ENCODE measurements at places on chromosomes 12 and 14.

DNA sequence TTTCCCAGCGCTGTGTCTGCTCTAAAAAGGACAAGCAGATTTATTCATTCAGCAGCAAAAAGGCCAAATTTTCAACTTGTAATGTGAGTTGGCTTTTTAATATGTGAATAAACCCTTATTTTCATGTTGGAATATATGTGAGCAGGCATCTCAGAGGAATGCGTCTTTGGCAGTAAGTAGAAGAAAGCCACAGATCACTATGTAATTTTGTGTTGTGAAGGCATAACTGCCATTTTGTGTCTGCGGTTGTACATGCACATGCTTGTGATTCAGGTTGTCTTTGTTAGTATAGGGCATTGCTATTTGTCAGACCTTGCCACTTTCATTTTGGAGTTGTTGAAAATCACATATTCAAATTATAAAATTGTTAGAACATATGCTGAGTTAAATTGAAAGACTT, 398.8 kb upstream of the RGS6 start:
- DNase-seq, result no peak

- DNase-seq, result no peak
Measured at GRCh38 chr14:65028937-65029336, 42.2 kb downstream of the FNTB start.

DNA sequence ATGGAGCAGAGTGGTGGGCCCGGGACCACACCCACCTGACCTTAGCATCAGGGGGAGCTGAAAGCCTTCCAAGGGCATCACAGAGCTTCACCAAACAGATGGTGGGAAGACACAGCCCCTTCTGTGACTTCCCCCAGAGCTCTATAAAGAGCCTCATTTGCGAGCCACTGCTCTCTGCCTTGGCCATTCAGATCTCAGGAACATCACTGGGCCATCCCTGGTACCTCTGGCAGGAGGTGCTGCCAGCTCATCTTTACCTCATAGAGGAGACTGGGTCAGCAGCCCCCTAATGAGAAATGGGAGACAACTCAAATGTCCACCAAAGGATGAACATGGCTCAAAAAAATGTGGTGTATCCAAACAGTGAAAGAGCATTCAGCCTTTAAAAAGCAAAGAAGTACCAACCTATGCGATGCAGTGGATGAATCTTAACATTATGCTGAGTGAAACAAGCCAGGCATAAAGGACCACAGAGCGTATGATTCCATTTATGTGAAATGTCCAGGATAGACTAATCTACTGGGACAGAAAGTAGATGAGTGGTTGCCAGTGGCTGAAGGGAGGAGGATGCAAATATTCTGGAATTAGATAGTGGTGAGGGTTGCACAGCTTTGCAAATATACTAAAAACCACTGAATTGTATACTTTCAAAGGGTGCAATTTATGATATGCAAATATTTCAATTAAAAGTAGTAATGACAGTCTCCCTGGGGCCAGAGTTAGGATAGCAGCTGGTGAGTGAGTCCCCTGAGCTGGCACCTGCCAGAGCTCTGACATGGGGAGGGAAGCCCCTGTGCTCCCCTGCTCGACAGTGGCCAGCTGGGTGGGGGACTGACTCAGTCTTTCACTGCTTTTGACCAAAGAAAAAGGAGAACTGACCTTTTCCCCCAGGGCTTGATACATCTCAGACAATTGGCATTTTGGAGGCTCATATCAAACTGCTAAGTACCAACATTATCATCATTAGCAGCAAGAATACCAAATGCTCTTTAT, 116.6 kb downstream of the GCH1 start:
- DNase-seq, result no peak

- no peak for DNase-seq
Measured at GRCh38 chr14:37247791-37248461, 50.2 kb downstream of the MIPOL1 start.

GRCh38 chr14:42460673-42461072, 854.0 kb downstream of the LRFN5 start:
- no peak for DNase-seq

DNA sequence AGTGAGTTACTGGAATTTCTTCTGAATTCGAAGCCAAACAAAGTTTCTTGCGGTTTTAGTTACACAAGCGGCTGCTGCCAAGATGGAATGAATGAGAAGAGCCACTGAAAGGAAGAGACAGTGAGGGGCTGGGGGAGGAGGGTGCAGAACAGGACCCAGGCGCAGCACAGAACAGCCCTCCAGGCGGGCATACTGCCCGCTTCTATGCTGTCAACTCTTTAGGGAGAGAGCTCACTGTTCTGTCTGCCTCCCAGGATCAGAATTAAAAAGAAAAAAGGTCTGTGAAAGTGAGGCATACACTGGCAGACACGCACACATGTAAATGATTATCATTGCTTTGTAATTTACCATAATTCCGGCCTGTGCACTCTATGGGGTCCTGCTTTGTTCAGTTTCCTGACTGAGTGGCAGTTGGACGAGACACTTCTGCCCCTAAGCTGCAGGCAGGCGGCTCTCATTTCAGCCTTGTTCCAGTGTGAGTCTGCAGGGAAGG, 231.6 kb downstream of the CACNA1C start:
- DNase-seq, result no peak

- no peak for DNase-seq
Measured at GRCh38 chr14:64208261-64208660, 85.9 kb downstream of the ESR2 start.

DNA sequence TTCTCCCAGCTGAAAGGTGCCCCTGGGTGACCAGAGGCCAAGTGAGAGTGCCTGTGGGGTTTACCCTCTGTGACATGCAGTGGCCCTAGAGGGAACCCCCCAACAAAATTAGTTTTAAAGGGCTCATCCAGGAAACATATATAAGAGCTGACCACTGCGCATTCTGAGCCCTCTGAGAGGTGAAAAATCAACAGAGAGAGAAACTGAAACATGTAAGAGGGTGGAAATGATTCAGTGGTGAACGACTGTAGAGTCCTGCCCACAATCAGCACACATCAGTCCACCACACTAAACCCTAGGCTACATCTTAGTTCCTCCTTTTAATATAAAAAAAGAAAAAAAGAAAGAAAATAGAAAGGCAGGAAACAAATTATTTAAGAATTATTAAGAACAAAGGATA, 21.0 kb upstream of the ACSM4 start:
- no peak for DNase-seq

- DNase-seq, result no peak
Measured at GRCh38 chr12:122865268-122866231, 30.3 kb downstream of the HIP1R start.

DNA sequence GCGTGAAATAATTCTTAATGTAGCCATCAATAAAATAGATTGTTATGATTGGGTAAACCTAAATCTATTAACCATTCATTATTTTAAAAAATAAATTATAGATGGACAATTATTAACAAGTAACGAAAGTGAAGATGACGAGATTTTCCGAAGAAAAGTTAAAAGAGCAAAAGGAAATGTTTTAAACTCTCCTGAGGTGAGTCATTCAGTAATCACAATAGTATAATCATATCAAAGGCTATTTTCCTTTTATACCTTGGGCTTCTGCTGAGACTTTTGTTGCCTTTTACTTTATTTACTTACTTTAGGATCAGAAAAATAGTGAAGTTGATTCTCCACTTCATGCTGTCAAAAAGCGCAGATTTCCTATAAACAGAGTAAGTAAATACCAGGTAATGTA, 45.6 kb downstream of the FANCM start:
- DNase-seq, result no peak

DNA sequence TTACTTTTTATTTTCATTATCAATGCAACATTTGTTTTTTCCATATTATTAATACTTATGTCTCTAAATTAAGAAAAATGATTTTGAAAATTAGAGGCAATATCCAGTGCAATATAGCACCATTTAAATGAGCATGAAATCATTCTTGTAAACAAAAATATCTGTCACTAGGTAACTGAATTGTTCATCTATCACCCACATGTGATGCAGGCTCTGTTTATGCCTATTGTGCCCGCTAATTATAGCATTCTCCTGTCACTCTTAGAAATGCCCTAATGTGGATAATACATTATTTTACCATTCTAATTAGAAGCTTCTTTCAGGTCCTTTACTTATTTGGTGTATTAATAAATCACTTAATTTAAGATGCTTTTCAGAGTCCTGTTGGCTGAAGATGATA, 1332.4 kb downstream of the AACS start:
- DNase-seq, result no peak

- DNase-seq, result no peak
Measured at GRCh38 chr14:99346470-99347080, 74.6 kb upstream of the BCL11B start.

DNA sequence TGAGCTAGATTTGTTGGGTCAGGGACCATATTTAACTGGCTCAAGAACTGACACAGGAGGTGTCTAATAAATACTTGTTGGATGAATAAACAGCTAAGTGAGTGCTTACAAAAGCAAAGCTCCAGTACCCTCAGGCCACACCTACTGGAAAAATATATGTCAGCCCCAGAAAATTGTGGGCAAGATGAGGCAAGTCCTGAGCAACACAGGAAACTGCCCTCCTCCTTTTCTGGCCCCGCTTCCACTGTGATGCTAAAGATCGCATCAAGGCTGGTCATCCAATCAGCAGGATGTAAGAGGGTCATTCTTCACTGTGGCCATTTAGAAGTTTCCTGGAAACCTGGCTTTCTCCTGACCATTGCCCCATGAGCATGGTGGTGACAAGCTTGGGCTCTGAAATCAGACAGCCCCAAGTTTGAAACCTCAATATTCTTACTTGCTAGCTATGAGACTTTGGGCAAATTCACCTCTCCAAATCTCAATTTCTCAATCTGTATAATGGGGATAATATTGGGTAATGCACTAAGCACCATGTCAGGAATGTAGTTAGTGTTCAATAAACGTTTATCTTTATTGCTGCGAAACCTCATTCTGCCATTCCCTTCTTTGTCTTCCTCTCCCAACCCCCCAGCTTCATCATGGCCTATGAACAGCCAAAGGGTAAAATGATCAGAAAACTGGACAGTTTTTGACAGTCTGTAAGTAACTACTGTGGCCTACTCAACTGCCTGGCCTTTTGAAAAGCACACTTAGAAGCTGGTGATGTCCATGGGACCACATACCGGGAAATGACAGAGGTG, 139.3 kb upstream of the PZP start:
- no peak for DNase-seq

- DNase-seq, result no peak
Measured at GRCh38 chr14:58428118-58428683, 682 bp downstream of the KIAA0586 start.

GRCh38 chr12:28269851-28270250, 79.6 kb downstream of the CCDC91 start:
- DNase-seq, result no peak

Data from stimulated activated CD8-positive, alpha-beta memory T cell treated with anti-CD3 and anti-CD28 coated beads, Interleukin-12 subunit alpha, Interleukin-12 subunit beta, amount 100 ng/mL, for 1 hour (primary cell).